CD4-positive, alpha-beta T cell (primary cell): ENCODE measurements at places on chromosomes 5 and 9.

DNA sequence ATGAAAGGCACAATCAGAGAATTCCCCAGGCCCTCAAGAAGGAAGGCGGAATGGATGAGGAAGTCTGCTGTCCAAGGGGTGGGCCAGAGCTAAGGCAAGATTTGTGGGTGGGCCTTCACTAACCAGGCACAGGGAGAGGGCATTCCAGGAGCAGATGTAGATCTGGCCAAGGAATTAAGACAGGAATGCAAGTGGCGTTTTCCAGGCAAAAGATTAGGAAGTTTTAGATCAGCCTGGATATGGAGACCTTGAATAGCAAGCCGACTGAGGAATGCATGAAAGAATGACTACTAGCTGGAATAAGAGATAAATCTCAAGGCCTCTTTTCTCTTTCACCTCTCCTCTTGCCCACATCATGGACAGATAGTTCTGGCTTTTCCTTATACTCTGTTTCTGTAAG, 68.5 kb downstream of the GHR start:
- H3K4me3 ChIP-seq: no peak overlapping the region
- H3K36me3 ChIP-seq: no peaks in the 10 kb centered on the region
- H3K4me1 ChIP-seq: no peaks in the 10 kb centered on the region

DNA sequence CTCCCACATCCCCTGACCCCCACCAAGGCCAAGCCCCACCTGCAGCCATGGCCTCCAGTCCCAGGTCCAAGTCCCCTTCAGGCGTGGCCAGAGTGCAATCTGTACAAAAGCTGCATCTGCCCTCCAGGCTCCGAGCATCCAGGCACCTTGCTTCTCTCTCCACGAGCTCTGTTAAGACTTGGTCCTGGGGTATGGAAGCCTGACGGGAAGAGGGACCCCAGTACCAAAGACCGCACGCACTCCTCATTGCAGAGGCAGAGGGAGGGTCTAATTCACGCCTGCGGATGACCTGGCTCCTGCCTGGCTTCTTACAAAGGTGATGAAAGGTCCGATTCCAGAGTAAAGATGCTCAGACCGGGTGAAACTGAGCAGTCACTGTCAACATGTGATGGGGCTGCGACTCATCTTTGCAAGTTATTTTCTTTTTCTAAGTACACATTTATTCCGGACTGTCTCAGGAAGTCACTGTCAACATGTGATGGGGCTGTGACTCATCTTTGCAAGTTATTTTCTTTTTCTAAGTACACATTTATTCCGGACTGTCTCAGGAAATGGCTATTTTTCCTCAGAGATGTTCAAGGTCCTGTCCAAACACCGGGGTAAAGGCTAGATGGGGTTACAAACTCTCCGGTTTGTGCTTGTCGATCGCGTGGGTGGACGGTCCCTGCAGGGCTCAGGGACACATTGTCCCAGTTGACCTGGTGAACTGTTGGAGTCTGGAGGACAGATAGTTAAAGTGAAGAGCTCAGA, 252.0 kb upstream of the IRX4 start:
- no peak overlapping the region for H3K4me3 ChIP-seq
- no peaks in the 10 kb centered on the region for H3K36me3 ChIP-seq
- H3K27me3 ChIP-seq: no peaks in the 10 kb centered on the region
- H3K27ac ChIP-seq: no peak overlapping the region
- no peak for DNase-seq

GRCh38 chr9:137492464-137493363, 33.6 kb upstream of the NSMF start:
- peak; percentile 56 for DNase-seq
- H3K27ac ChIP-seq: no peak overlapping the region
- no peaks in the 10 kb centered on the region for H3K36me3 ChIP-seq
- no peak overlapping the region for H3K4me3 ChIP-seq
- no peaks in the 10 kb centered on the region for H3K27me3 ChIP-seq

DNA sequence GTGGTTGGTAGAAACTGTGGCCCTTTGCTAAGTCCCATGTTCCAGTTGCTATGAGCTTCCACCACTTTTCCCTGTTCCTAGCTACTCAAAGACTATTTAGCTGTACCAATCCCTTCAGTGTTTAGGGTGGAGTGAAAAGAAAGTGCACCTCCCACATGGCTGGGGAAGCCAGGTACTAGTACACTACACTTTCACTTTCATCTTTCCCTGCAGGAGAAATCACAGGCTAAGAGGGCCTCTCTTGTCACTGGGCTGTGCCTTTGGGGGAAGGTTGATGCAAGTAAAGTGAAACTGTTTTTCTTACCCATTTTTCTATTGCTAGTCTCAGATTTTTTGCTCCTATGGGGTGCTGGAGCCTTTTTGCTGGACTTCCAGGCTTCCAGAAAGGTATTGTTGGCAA, 33.5 kb upstream of the CKS2 start:
- no peaks in the 10 kb centered on the region for H3K27me3 ChIP-seq
- peak; percentile 19 for DNase-seq

GRCh38 chr5:72248410-72248981, 71.5 kb downstream of the MRPS27 start:
- H3K4me3 ChIP-seq: no peak overlapping the region
- no peaks in the 10 kb centered on the region for H3K4me1 ChIP-seq
- no peak overlapping the region for H3K27ac ChIP-seq
- H3K36me3 ChIP-seq: peaks cover 6% of the 10 kb centered on the region

DNA sequence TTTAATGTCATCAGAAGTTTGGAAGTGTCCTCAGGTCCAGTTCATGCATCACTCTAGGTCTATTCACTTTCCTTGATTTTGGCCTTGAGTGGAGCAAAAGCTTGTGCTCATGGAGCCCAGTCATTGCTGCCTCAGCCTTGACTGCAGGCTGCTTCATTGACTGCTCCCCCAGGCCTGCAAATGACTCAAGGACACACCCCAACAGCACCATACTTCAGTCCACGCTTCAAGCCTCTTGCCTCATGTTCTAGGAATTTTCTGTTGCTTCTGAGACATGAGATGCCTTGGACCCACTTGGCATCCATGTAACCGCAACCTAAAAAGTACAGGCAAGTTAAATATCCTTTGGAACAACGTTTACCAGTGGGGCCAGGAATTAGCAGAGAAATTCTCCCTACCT, 193.7 kb downstream of the PIK3R1 start:
- H3K27me3 ChIP-seq: no peaks in the 10 kb centered on the region
- DNase-seq: no peak
- no peak overlapping the region for H3K27ac ChIP-seq
- peaks cover 14% of the 10 kb centered on the region for H3K4me1 ChIP-seq
- H3K4me3 ChIP-seq: no peak overlapping the region

- H3K36me3 ChIP-seq: no peaks in the 10 kb centered on the region
- H3K27me3 ChIP-seq: no peaks in the 10 kb centered on the region
- H3K27ac ChIP-seq: no peak overlapping the region
- no peak overlapping the region for H3K4me3 ChIP-seq
- DNase-seq: no peak
- H3K4me1 ChIP-seq: peaks cover 4% of the 10 kb centered on the region
Observed at GRCh38 chr5:168480601-168481000, 5.7 kb upstream of the RARS1 start.

DNA sequence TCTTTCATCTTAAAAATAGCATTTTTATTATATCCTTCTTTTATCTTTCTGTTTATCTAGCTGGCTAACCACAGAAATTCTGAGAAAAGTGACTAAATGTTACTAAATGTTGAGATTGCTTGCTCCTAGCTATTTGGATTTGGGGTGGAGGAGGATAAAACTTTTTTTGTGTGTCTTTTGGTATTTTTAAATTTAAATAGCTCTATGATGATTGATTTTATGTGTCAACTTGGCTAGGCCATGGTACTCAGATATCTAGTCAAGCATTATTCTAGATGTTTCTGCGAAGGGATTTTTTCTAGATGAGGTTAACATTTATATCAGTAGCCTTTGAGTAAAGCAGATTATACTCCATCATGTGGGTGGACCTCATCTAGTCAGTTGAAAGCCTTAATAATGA, 75.0 kb downstream of the GCNT1 start:
- H3K27ac ChIP-seq: no peak overlapping the region
- no peaks in the 10 kb centered on the region for H3K27me3 ChIP-seq

- H3K27me3 ChIP-seq: no peaks in the 10 kb centered on the region
- H3K36me3 ChIP-seq: no peaks in the 10 kb centered on the region
- DNase-seq: peak; percentile 37
- no peak overlapping the region for H3K4me3 ChIP-seq
- peaks cover 30% of the 10 kb centered on the region for H3K4me1 ChIP-seq
- no peak overlapping the region for H3K27ac ChIP-seq
Observed at GRCh38 chr5:61280205-61280604, 51.9 kb upstream of the ZSWIM6 start.

DNA sequence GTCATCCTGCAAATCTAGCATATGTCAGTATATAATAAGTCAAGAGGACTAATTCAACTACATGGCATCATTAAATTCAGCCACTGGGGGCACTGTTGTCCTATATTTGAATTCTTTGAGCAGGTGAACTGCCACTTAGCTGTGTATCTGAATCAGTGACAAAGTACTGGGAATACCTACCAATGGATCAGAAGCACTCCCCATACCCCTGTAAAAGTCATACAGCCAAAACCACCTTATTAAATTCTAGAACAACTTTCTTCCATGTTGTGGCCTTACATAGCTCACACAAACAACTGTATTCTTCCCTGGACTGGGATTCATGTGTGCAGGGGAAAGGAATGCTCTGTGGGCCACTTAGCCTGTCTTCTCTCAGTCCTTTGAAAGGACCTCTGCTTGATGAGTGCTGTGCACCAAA, 57.4 kb upstream of the PLPP6 start:
- H3K4me1 ChIP-seq: peaks cover 26% of the 10 kb centered on the region
- no peak overlapping the region for H3K4me3 ChIP-seq
- H3K27ac ChIP-seq: no peak overlapping the region

GRCh38 chr5:52710310-52710971, 77.3 kb upstream of the ITGA1 start:
- H3K27ac ChIP-seq: no peak overlapping the region
- no peaks in the 10 kb centered on the region for H3K27me3 ChIP-seq
- no peak overlapping the region for H3K4me3 ChIP-seq
- H3K36me3 ChIP-seq: no peaks in the 10 kb centered on the region
- no peak for DNase-seq

- no peaks in the 10 kb centered on the region for H3K36me3 ChIP-seq
- no peaks in the 10 kb centered on the region for H3K27me3 ChIP-seq
- no peak for DNase-seq
- H3K4me1 ChIP-seq: no peaks in the 10 kb centered on the region
- H3K4me3 ChIP-seq: no peak overlapping the region
Observed at GRCh38 chr5:107404595-107405374, 266.0 kb downstream of the EFNA5 start.

- no peak overlapping the region for H3K27ac ChIP-seq
- no peaks in the 10 kb centered on the region for H3K36me3 ChIP-seq
- no peaks in the 10 kb centered on the region for H3K27me3 ChIP-seq
- H3K4me3 ChIP-seq: no peak overlapping the region
Observed at GRCh38 chr5:66609615-66610014, 13.4 kb downstream of the MAST4 start.

DNA sequence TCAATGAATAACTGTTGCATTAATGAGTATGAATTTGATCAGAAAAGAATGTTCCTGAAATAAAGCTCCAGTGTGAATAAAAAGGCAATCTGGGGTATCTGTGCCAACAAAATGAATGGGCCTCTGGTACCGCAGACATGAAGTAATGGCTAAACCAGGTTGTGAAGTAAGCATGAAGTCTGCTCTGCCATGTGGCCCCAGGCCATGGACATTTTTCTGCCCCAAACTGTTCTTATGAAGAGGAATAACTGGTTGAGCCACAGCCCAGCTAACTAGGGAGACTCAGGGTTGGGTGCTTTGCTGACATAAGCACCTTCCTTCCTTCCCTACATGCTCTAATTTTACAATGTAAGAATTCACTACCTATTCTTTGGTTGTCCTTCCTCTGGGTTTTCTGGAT, 147.4 kb upstream of the LRRTM2 start:
- no peak overlapping the region for H3K4me3 ChIP-seq
- H3K27me3 ChIP-seq: no peaks in the 10 kb centered on the region
- H3K4me1 ChIP-seq: no peaks in the 10 kb centered on the region
- H3K36me3 ChIP-seq: peaks cover 17% of the 10 kb centered on the region
- no peak for DNase-seq

DNA sequence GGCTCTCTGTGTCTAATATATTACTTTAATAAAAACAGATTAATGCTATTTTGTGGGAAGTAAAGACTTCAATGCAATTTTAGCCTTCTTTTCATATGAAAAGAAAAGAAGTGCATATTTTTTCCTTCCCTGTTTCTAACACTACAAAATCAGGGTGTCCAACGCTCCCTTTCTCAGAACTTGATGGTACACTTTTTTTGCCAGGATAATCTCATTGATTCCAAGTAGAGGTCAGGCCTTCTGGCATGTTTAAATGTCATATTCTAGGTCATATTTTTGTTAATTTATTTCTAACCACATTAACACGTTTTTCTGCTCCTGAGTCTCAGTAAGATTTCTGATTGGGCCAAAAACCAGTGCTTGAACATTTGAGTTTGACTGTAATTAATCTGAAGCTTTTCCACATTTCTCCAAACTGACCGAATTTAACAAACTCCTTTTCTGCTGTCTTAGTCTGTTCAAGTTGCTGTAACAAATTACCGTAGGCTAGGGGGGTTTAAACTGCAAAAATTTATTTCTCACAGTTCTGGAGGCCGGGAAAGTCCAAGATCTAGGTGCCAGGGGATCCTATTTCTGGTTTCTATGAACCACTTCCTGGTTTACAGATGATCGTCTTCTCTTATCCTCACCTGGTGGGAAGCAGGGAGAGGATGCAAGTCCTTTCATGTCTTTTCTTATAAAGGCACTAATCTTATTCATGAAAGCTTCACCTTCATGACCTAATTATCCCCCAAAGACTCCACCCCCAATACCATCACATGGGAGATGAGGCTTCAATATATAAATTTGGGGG, 63.2 kb upstream of the ELL2 start:
- no peak for DNase-seq
- H3K27me3 ChIP-seq: no peaks in the 10 kb centered on the region
- H3K27ac ChIP-seq: no peak overlapping the region
- H3K36me3 ChIP-seq: no peaks in the 10 kb centered on the region
- no peaks in the 10 kb centered on the region for H3K4me1 ChIP-seq

DNA sequence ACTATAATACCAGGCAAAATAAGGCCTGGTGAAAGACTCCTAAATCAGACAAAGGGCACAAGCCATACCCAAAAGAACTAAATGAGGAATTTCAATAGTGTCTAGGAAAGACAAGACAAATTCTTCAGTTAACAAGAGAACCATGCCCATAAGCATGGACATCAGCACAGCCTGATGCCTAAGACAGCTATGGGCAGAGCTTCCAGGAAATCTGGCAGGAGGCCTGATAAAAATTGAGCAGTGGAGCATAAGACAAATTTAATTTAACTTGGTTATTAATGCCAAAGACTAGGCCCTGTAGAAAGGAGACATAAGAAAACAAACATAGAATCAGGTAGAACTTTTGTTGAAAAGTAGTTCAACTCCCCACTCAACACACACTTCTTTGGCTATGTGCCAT, 17.3 kb downstream of the KLHL3 start:
- H3K27ac ChIP-seq: no peak overlapping the region
- no peaks in the 10 kb centered on the region for H3K27me3 ChIP-seq
- H3K4me1 ChIP-seq: no peaks in the 10 kb centered on the region
- no peak for DNase-seq
